CD4-positive, alpha-beta T cell treated with Interleukin-4 for 1 hour (primary cell): ENCODE measurements at places on chromosomes 1 and 21.

DNA sequence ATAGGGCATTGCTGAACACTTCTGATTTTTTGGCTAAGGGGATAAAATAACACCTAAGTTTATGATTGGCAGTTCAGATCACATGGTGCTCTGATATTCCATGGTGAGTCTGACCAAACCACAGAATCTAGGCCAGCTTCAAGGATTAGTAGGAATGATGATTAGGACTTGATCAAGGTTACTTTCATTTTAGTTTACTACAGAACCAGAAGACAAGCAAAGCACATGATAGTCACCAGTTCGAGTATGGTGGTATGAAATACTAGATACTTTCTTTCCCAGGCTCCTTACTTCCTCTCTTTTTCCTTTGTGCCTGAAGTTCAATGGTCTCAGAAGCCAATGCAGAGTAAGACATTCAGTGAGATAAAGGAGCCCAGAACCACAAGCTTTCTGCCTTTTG, 26.6 kb downstream of the S100A10 start:
- no peak for DNase-seq

DNA sequence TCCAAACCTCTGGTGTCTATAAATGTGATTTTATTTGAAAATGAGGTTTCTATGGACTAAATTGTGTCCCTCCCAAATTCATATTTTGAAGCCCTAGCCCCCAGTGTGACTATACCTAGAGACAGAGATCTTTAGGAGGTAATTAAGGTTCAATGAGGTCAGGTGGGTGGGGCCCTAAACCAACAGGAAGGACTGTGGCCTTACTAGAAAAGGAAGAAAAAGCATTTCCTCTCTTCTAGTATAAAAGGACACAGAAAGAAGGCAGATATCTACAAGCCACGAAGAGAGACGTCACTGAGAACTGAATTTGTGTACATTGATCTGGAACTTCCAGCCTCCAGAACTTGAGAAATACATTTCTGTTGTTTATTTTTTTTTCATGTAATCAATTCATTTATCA, 123.1 kb upstream of the RUNX1 start:
- DNase-seq = peak; percentile 40

- DNase-seq = peak; percentile 51
Measured at GRCh38 chr1:205630241-205630640, 1.6 kb downstream of the ELK4 start.

DNA sequence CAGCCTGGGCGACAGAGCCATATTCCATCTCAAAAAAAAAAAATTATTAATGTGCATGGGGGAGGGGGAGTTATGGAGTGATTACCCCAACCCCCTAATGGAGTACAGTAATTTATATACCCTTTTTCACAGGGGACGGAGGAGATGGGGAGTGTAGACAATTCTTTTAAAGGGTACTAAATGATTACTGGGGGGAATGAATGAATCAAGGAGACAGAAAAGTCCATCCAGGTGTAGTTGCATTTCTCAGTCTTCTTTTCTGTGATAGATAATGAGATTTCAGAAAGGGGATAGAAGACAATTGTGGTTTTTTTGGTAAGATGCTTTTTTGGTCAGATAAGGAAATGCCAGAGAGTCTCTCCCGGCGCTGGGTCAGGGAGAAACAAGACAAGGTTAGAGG, 13.0 kb downstream of the OSBPL9 start:
- DNase-seq = no peak

- DNase-seq = no peak
Measured at GRCh38 chr1:58062635-58063034, 483.9 kb downstream of the OMA1 start.

GRCh38 chr21:45582128-45582527, 39.9 kb upstream of the SLC19A1 start:
- DNase-seq = no peak
